Activated naive CD8-positive, alpha-beta T cell treated with anti-CD3 and anti-CD28 coated beads, Interleukin-2, amount 50 U/mL, for 24 hours (primary cell): ENCODE measurements at places on chromosomes 3 and 15.

DNA sequence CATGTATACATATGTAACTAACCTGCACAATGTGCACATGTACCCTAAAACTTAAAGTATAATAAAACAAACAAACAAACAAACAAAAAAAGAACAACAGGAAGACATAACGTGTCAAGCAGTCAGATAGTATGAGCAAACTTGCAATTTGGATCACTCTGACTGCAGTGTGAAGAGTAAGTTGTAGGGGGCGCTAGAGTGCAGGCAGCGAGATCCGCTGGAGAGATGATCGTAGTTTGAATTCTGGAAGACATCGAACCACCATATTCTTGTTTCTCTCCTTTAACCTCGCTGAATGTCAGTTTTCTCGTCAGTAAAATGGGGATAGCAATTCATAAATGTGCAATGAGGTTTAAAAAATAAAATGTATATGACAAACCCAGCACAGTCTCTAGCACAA, 165.2 kb upstream of the LMCD1 start:
- no peak for DNase-seq

GRCh38 chr15:67366904-67367303, 112.3 kb downstream of the IQCH start:
- no peak for DNase-seq

DNA sequence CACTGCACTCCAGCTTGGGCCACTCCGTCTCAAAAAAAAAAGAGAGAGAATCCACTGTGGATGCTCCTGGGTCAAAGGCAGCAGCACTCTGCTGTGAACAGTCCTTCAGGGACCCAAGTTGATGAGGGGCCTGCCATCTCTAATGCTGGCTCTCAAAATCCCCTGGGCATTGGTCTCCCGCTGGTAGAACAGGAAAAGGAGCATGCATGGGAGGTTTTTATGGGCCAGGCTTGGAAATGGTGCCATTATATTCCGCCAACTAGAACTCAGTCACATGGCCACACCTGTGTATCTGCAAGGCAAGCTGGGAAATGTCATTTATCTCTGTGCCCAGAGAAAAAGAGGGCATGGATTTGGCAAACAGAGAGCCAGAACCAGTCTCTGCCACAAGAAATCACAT, 3.4 kb upstream of the DIS3L start:
- no peak for DNase-seq

DNA sequence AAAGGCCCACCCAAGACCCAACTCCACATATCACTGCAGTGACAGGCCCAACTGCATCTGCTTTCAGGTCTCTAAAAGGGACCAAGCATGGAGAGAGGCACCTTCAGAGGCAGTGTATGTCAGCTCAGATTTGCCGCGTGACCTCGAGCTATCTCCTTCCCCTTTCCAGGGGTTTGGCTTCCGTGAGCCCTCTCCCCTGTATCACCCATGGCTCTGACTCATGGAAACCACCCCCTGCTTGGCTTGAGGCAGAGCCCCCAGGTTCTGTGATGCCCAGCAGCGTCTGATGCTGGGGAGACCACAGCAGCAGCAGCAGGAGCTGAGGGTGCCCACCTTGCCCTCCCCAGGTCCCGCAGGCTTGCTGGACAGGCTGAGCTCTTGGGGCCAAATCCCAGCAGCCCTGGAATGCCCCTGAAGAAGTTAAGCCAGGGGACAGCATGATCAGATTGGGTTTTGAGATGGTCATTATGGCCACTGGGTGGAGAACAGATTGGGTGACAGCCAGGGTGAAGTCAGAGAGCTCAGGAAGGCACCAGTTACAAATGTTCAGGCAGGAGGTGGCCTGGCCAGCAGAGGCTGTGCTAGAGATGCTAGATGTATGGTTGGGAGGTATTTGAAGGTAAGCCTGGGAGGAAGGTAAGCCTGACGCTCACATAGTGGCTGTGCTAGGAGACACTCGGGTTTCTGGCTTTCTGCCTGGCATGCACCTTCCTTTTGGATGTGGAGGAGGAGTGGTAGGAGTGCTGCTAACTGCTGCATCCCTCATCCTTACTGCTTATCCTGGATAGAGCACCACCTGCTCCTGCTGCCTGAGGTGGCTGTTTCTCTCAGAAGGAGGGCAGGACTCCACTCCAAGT, 42.9 kb downstream of the FGD5 start:
- DNase-seq, result no peak

GRCh38 chr3:170482199-170482598, 63.5 kb downstream of the CLDN11 start:
- no peak for DNase-seq

- peak; percentile 58 for DNase-seq
These were observed 675 bp downstream of the BRPF1 start for GRCh38 chr3:9732080-9732739.
